ENCODE measurements at places on chromosomes 2 and 18.

- no peak for DNase-seq
Measured at GRCh38 chr2:236639461-236640235, 70.0 kb downstream of the ACKR3 start.

DNA sequence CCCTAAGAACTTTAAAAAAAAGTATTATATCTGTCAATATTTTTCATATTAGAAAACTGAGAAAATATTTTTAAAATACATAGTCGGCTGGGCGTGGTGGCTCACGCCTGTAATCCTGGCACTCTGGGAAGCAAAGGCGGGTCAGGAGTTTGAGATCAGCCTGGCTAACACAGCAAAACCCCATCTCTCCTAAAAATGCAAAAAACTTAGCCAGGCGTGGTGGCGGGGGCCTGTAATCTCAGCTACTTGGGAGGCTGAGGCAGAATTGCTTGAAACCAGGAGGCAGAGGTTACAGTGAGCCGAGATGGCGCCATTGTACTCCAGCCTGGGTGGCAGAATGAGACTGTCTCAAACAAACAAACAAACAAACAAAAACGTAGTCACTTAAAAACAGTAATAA lies 5.1 kb upstream of the KCMF1 start:
- no peak for DNase-seq

GRCh38 chr2:106062627-106063026 lies 131.5 kb downstream of the UXS1 start:
- no peak for DNase-seq

DNA sequence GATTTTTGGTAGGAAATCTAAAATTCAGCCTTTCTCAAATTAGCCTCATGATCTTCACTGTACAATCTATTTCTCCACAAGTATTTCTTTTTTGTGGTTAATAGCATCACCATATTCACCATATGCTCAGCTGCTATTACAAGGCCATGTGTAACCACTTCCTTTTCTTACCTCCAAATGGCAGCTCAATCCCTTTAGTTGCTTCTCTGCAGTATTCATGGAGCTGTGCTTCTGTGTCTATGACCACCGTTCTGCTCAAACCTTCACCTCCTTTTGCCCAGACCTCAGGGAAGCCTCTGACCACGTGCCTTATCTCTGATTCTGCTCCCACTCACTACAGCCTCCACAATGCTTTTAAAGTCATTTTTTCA lies 126.7 kb upstream of the TMEM200C start:
- DNase-seq = no peak

DNA sequence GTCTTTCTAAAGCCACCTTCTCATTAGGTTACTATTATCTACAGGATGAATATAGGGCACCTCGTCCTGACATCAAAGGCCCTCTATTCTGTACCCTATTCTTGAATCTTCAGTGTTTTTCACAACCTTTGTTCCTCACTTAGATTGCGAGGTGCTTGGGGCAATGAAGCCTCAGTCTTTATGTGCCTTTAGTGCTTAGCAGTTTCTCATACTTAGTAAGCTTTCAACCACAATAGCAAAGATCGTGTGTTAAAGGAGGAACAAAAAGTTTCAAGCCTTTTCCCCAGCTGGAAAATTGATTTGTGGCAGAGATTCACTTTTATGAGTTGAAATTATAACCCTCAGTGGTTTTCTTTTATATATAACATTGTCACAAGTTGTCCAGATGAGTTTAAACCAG lies 226.9 kb downstream of the MYO3B start:
- DNase-seq = no peak

All from SJCRH30 (cell line).